Activated CD8-positive, alpha-beta memory T cell treated with anti-CD3 and anti-CD28 coated beads for 1 hour (primary cell): ENCODE measurements at places on chromosomes 1 and 21.

GRCh38 chr1:160400223-160400645 lies at the start of gene VANGL2:
VANGL2 (plus strand) TSS chr1:160400564; CDS start chr1:160415838, 15,274 bp downstream.
- DNase-seq: peak; percentile 29

DNA sequence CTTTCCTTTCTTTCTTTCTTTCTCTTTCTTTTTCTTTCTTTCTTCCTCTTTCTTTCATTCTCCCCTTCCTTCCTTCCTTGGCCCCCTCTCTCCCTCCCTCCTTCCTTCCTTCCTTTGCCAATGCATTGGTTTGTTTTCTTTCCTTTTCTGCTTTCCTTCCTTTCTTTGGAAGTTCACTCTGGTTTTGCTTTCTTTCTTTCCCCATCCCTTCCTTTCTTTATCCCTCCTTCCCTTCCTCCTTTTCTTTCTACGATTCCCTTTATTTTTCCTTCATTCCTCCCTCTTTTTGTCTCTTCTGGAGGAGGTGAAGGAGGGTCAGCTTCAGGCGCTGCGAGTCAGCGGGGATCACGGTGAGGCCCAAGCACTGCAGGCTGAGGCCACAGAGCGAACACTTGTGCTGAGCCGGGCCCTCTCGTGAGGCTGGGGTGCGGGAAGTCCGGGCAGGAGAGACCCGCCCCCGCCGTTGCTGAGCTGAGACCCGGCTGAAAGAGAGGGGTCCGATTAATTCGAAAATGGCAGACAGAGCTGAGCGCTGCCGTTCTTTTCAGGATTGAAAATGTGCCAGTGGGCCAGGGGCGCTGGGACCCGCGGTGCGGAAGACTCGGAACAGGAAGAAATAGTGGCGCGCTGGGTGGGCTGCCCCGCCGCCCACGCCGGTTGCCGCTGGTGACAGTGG lies 1.5 kb downstream of the SIM2 start:
- DNase-seq: no peak

GRCh38 chr1:29912425-29912824 lies 676.1 kb downstream of the PTPRU start:
- no peak for DNase-seq

GRCh38 chr1:85289848-85290335 lies 13.5 kb upstream of the BCL10 start:
- DNase-seq: no peak

DNA sequence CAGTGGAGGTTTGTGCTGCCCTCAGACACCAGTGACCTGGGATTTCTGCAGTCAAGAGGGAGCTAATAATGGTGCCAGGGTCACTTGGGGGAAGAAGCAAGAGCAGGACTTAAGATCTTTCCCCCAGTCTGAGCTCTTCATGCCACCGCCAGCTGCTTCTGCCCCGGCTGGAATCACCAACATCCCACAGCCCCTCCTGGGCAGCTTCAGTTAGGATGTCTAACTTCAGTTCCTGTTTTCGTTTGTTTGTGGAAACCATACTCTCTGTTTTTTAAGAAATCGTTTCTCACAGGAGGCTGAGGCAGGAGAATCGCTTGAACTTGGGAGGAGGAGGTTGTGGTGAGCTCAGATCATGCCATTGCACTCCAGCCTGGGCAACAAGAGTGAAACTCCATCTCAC lies 25.6 kb upstream of the PRDM2 start:
- DNase-seq: no peak

DNA sequence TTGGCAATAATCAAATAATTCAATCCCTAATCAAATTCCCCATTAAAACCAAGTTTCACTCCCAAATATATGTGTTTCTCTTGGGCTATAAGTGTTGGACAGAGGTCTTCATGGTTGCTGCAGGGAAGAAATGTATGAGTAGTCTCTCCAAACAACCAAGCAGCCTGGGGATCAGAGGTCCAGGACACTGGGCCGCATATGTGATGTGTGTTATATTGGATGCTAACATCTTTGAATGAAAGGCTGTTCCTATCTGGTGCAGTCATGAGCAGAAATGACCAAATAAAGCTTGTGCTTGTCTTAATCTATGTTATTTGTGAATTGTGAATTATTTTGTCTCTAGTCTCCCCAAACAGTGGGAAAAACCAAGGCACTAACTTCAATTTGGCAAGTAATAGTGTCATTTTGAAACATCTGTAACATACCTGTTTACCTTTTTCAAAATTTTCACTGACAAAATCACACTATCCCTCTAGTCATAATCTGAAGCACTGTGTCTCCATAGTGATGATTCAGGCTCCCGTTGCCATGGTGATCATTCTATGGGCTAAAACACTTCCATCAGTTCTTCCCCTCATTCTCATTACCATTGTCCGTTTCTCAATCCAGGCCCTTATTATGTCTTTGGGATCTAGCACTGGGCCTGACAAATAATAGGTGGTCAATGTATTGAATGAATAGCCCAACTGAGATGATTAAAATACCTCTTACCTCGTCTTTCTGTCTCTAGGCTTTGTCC lies 12.5 kb upstream of the TADA1 start:
- no peak for DNase-seq

GRCh38 chr1:244727871-244728474 lies 75.0 kb downstream of the DESI2 start:
- DNase-seq: no peak

DNA sequence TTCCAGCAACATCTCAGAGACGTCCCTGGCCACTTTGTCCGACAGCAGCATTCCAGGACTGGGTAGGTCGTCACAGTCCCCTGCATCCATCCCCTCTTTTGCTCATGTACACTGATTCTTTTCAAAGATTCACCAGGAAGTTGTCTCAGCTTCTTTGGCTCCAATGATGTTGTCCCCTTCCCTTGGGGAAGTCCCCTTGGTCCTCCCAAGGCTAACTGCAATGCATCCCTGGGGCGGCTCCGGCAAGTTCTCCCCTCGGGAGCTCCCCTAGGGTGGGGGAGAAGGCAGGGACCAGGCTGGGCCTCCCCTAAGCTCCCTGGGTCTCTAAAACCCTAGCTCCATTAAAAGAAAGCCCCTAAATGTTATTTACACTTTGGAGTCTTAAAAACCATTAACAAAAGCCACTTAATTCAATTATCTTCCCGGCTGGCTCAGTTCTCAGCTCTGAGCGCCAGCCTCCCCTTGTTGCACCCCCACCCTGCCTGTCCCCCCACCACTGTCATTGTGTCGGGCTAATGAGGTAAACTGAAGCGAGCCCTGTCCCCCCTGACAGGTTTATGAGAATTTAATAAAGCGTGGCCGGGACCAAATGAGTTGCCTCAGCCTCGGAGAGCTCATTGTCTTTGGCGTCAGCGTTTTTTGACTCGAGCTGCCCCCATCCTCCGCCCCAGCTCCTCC lies 25.3 kb downstream of the KNCN start:
- no peak for DNase-seq

- DNase-seq: no peak
These were observed 232.1 kb downstream of the TPR start for GRCh38 chr1:186142916-186143315.

DNA sequence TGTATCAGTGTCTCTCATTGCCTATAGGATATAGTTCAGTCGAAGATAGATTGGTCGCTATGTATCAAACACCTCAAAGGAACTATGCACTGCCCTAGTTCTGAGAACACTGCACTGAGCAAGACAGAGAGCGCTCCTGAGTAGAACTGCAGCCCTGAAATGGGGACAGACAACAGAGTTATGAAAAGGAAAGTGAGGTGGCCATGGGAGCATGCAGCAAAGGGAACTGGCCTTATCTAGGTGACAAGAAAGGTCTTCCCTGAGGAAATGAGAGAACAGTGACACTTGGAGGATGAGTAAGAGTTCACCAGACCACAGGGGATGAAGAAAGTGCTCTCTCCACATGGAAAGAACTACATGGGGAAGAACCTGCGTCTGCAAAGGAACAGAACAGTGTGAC lies 7.5 kb upstream of the G0S2 start:
- DNase-seq: no peak

GRCh38 chr1:201137579-201138310 lies 10.8 kb upstream of the ASCL5 start:
- no peak for DNase-seq

GRCh38 chr1:19942088-19942487 lies 18.7 kb upstream of the PLA2G2E start:
- no peak for DNase-seq

DNA sequence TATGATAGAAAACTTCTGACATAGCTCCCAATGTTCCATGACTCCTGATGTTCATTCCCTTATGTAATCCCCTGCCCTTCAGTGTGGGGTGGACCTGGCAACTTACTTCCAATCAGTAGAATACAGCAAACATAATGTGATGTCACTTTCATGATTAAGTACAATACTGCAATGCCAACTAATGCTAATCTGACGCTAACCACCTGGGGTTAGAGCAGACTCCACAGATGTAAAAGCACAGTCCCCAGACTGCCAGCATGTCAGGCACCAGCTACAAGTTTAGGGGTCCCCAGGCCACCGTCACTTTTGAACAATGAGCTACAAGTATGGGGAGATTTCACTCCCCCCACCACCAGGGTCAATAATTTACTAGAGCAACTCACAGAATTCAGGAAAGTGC lies 32.3 kb upstream of the FBXO28 start:
- DNase-seq: no peak

- DNase-seq: no peak
These were observed 64.8 kb downstream of the DNTTIP2 start for GRCh38 chr1:93814059-93814794.

DNA sequence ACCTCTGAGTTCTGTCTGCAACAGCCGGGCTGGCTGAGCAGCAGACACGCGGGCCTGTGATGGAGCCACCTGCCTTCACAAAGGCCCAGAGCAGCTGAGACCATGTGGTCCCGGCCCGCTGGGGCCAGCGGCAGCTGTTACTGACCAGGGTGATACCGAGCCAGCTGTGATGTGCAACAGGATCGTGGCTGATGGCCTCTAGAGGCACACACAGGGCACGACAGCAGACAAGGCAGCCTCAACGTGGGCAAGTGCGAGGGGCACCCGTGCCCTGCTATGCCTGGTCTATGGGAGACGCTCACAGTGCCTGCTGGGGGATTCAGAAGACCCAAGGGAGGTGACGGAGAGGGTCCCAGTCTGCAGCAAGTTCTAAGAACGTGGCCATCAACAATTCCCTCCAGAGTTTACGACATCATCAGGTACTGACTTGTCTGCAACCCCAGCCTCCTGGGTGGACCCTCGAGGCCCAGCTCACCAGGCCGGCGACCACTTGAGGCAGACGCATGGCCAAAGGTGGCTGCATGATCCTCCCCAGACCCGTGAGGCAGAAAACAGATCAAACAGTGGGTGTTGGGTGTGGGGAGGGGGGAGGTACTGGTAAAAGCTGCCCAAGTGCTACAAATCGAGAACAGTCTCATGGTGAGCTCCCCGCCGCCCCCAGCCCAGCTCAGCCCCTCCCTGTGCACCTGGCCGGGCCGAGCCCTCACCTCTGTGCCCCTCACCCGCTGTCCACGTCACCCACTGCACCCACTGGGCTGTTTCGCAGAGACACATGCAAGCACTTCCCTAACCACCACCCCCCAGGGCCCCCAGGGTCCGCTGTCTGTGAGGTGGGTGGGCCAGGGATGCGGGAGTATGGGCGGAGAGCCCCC lies 6.0 kb downstream of the POFUT2 start:
- no peak for DNase-seq

DNA sequence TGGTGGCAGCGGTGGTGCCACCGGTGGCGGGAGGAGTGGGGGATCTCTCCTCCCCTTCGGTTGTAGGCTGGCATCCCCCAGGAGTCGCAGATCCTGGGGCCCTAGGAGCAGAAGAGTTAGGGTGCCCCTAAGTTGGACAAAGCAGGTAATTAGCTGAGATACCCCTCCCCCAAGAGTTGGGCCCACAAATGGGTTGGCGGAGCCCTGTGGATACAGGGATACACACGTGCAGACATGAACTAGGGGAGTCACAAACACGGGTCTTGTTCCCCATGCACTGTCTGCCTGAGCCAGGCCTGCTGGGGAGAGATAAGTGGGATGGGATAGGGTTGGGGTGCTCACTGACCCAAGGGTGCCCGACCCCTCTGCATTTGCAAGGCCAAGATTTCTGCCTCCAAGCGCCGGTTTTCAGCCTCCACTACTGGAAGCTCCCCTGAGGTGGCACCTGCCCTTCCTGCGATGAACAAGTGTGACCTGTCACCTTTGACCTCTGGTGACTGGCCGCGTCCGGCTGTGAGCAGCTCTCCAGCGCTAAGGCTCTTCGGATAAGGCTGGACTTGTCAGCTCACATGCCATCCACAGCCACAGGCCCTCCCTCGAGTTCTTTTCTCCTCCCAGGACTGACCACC lies 1.8 kb downstream of the CCDC17 start:
- no peak for DNase-seq

GRCh38 chr1:215543191-215543606 lies 23.9 kb upstream of the KCTD3 start:
- no peak for DNase-seq

GRCh38 chr1:71850936-71851335 lies 431.4 kb downstream of the NEGR1 start:
- no peak for DNase-seq

DNA sequence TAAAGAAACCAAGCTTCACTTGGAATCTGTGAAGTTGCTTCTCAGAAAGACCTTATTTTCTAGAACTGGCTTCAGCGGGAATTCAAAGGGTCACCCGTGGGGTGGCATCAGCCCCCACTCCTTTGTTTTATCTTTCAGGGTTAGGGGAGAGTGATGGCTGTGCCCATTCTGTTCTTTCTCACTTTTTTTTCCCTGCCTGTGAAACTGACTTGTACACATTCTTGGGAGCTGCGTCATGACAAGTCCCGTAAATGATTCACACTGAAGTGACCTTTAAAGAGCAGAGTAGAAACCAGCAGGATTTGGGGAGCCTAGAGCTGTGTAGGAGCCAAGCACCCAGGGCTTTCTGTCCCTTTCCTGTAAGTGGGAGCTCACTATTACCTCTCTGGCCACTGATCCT lies 43.8 kb downstream of the SLC44A3 start:
- DNase-seq: no peak

DNA sequence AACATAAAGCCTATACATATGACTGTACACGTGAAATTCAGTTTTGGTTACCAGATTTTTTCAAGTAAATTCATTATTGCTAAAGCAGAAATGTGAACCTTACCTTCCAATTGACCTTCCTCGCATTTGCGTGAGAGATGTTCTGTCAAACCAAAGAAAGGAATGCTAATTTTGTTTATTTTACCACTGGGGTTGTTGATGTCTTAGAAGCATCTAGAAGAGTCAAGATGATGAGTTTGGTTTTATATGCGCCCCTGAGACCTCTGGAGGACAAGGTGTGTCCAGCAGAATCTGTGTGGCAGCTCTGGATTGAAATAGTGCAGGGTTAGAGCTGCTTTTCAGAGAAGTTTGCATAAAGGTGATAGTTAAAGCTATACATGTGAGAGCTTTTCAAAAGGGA lies 48.4 kb downstream of the ZBTB40 start:
- no peak for DNase-seq
